Activated CD4-positive, alpha-beta T cell treated with anti-CD3 and anti-CD28 coated beads, Interleukin-2, amount 10 ng/mL, durations not matched to agents 24 days and 14 days (primary cell): ENCODE measurements at places on chromosomes 5 and 9.

- no peak for DNase-seq
Measured at GRCh38 chr9:7366121-7366520, 433.5 kb downstream of the DMAC1 start.

DNA sequence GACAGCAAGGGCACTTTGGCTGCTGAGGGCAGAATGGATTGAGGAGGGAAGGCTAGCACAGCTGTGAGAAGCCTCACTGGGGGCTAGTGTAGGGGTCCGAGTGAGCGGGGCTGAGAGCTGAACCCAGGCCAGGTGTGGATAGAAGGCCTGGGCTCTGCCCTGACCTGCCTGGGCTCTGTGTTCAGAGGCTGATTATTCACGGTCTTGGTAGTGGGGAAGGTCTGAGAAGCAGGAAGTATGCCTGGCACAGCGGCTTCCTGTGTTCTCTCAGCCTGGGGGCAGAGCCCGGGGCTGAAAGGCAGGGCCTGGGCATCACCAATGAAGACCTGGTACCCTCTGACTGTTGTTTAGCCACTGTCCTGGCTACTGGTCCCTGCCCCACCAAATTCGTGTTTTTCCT lies 136.4 kb upstream of the TBC1D2 start:
- DNase-seq: no peak

DNA sequence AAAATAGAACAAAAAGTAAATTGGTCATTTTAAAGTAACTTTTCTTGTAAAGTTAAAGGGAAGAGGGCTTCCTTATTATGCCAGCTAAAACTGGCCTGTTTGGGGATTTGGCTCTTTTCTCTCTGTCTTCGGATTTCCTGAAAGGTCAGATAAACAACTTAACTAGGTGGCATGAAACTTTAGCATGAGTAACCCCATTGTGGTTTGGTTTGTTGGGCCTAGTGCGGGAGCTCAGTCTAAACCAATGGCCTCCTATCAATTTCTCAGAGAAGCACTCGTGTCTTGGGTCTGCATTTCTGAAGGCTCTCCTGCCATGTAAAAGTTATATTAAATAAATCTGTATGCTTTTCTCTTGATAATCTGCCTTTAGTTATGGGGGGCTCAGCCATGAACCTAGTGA lies 48.5 kb upstream of the ANKH start:
- no peak for DNase-seq

- DNase-seq: no peak
Measured at GRCh38 chr9:129708793-129709192, 43.3 kb downstream of the PRRX2 start.

GRCh38 chr9:33737811-33738606 lies 57.4 kb upstream of the PRSS3 start:
- peak; percentile 69 for DNase-seq

GRCh38 chr9:122342323-122343050 lies 28.3 kb upstream of the PTGS1 start:
- DNase-seq: no peak

DNA sequence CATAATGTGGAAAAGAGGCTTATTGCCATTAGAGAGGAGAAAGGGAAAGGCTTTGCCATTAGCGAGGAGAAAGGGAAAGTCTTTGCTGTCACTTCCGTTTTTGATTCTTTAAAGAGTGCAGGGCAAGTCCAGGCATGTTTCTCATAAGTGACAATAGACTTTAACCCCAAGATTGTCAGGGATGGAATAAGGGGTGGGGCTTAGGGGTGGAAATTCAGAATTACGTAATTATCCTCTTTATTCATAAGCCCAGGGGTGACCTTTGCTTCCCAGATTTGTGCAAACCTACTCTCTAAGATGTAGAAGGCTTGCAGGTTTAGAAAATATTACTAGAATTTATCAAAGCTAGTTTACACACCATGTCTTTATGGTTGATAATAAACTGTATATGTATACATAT lies 2.3 kb upstream of the PLK2 start:
- peak; percentile 56 for DNase-seq

- DNase-seq: no peak
Measured at GRCh38 chr5:75012748-75013147, 39.6 kb downstream of the GCNT4 start.

GRCh38 chr9:15139469-15139868 lies 167.5 kb downstream of the TTC39B start:
- DNase-seq: no peak

GRCh38 chr9:94827584-94828304 lies 101.2 kb downstream of the AOPEP start:
- DNase-seq: no peak

DNA sequence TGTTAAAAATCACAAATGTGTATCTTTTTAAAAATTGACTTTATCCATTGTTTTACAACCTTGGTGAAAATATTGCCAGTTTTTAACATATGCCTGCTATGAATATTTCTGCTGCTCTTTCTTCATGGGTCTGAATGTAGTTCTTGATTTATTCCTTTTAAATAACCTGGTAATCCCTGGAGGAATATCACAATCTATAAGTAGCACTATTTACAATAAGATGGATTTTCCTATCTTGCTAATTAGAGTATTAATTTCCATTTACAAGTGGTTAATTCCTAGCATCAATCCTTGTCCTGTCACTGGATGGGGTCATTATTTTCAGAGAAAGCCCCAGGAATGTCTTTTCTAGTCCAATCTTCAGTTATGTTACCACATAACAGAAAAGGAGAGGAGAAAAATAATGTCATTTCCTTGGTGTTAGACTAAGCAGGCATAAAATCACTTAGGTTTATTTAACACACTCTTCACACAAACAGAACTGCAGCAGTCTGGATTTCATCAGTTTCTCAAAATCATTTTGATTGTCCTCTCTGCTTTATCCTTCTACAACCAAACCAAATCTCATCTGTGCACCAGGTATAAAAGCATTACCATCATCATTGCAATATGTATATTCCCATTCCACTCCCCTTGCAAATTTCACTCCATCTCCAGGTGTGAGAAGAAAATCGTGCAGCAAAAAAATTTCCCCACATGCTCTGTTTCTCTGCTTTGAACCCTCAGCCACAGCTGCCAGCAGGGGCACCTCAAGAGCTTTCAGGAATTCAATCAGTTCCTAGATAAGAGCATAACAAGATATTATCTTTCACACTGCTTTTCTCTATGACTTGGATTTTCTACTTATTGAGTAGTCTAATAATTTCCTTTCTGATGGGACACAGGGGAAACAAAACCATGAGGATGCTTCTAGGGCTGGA lies 204.1 kb downstream of the SEC61B start:
- no peak for DNase-seq

DNA sequence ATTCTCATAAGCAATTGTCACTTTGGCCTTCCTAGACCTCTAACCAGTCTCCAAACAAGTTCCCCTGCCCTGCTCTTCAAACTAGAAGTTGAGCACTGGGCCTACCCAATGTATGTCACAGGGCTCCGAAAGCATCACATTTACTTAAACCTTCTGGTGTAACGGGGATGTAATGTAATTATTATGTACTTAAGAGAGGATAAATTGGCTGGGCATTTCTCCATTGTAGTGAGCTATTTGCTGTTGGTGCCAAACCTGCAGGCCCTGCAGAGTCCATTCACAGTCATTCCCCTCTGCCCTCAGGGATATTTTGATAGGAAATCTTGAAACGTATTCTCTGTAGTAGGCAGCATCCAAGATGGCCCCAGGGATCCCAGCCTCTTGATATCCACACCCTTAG lies 64.2 kb upstream of the GNE start:
- no peak for DNase-seq

DNA sequence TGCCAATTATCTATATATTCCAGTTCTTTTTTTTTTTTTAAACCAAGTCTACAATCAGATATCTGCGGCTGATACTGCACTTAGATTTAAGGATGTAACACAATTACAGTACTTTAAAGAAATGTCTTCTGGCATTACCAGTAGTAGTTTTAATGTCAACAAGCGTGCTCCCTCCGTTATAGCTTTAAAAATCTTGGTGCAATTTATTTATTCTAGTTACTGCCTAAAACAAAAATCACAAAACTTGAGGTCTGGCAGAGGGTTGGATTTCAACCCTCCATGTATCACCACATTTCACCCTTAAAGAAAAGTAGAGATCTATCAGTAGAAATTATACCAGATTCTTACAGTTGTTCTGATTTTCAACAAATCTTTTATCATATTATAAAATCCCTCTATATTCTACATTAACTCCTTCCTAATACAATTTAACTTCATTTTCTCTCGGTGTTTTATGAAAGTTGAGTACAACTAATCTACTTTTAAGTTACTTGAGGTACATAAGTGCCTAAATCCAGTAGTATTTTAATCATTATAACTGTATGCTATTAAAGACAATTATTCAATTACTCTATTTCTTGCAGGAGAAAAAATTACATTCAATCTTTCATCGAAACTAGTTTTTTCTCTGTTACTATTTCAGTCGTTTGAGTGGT lies 2.0 kb upstream of the RICTOR start:
- DNase-seq: no peak

DNA sequence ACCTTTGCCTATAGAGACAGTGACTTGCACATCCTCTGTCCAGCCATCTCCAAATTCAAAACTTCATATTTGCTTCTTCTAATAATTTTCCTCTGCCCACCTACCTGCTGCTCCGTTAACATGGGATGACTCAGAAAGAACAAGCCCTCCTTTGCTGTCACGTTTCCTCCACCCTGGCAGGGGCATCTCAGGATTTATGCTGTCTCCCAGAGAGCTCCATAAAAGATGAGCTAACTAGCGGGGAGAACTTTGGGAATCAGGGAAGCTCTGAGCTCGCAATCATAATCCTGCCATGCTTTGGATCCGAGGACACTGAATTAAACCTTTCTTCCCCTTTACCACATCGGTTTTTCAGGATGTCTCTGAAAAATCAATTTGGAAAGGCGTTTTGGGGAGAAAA lies 78.4 kb upstream of the FSTL4 start:
- DNase-seq: no peak

DNA sequence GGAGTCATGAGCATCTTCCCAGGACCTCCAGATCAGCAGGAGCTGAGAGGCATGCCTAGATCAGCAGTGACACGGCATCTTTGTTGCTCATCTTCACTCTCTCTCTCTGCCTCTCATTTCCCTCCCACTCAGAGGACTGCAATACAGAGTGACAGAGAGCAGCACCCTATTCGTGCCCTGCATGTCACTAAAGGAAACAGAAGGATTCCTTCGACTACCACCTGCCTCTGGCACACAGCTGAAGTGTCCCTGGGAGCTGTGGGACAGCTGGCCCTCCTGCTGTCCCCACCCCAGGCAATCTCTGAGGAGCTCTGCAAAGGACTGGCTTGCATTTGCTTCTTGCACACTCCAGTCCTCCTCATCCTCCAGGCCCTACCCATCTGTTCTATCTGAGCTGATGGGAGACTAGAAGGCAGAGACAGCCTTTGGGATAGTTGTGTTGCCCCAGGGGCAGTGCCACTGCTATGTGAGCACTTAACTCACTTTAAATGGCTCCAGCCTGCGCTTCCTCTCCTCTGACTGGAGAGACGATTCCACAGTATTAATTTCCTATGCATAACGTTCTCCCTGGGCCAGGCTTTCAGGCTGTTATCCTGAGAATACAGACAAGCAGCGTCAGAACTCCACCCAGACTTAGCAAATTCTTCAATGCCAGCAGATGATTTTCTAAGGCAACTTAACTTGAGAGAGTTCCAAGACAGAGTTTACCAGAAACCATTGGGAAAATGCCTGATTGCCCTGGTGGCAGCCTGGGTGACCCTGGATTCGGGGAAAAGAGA lies 167.6 kb upstream of the MAP1B start:
- no peak for DNase-seq

DNA sequence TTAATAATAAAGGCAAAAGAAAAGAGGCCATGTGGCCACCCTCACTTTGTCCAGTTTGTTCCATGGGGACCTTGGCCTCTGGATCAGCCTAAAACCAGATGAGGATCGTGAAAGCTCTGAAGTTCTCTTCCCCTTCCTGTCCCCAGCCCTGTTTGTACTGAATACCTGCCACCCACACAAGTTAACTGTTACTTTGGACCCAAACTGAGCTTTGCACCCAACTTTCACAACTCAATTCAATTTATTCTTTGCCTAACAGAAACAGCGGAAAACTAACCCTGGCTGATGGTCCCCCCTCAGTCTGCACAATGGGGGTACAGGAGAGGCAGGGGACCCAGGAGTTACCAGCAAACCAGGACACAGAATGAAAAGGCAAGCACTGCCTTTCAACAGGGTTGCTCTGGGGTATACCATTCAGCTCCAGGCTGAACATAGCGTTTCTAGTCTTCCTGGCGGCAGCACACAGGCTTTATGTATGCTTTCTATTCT lies 28.2 kb downstream of the ABCA1 start:
- DNase-seq: no peak

- DNase-seq: peak; percentile 86
Measured at GRCh38 chr5:53031695-53032096, 42.5 kb downstream of the ITGA2 start.

- DNase-seq: no peak
Measured at GRCh38 chr5:16544607-16545374, 72.0 kb downstream of the RETREG1 start.

GRCh38 chr5:115588640-115589039 lies 13.6 kb downstream of the TICAM2 start:
- DNase-seq: no peak

DNA sequence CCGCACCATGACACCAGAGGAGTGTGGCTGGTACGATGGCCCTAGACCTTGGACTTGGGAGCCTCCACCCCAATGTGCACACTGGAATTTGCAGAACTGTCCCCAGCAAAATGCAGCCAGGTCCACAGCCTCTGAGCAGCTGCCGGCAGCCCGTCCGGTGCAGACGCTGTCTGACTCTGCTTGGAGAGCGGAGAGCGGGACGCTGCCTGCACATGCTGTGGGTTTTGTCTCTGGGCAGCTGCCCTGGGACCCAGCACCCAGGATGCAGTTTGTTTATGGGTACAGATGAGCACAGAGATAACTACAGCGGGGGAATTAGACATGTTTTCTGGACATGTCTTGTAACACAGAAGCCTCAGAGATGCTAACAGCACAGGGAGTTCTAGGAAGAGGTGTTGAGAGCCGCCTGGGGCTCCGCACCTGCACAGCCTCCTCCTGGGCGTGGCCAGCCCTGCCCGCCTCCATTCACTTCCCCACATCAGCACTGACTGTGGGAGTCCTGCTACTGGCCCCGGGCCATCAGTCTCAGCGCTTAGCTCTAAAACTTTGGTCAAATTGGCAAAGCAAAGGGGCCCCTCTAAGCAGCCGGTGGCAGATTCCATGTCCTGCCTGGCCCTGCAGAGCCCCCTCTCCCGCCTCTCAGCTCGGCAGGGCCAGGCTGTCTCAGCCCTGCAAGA lies 159.6 kb downstream of the IRX2 start:
- peak; percentile 11 for DNase-seq

DNA sequence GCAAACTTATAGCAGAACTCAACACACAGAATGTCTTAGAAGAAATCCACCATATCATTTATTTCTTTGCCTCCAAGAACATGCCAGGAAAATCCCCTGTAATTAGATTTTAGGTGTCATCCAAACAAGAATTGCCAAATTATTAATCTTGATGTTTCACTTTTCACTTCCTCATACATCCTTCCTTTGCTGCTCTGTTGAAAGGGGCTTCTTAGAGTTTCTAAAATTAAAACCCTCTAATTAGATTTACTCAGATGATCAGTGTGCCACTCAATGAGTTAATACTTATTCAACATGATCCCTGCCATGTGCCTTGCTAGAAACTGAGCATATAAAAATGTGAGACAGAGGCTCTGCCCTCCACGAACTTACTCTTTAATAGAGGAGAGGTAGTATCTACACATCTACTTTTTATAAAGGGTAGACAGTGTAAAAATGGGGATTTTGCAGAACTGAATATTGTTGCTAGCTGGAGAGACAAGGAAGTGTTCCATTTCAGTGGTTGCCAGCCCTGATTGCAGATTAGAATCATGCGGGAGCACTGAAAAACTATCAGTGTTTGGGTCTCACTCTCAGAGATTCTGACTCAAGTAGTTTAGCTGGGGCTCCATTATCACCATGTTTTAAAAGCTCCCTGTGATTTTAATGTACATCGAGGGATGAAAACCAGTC lies 498.4 kb downstream of the TLE4 start:
- no peak for DNase-seq

- peak; percentile 85 for DNase-seq
Measured at GRCh38 chr5:15003511-15003920, 131.9 kb upstream of the ANKH start.
